ENCODE measurements at places on chromosomes 2 and 18.

- no peak for DNase-seq
Measured at GRCh38 chr2:236078297-236079255, 89.6 kb downstream of the GBX2 start.

GRCh38 chr18:59468821-59469220, 109.8 kb upstream of the LMAN1 start:
- DNase-seq = no peak

GRCh38 chr2:74425523-74425922, 4.0 kb downstream of the WDR54 start:
- no peak for DNase-seq

GRCh38 chr2:152450176-152450575, 115.2 kb downstream of the FMNL2 start:
- DNase-seq = no peak

- DNase-seq = no peak
Measured at GRCh38 chr2:157182834-157183396, 74.6 kb upstream of the GALNT5 start.

DNA sequence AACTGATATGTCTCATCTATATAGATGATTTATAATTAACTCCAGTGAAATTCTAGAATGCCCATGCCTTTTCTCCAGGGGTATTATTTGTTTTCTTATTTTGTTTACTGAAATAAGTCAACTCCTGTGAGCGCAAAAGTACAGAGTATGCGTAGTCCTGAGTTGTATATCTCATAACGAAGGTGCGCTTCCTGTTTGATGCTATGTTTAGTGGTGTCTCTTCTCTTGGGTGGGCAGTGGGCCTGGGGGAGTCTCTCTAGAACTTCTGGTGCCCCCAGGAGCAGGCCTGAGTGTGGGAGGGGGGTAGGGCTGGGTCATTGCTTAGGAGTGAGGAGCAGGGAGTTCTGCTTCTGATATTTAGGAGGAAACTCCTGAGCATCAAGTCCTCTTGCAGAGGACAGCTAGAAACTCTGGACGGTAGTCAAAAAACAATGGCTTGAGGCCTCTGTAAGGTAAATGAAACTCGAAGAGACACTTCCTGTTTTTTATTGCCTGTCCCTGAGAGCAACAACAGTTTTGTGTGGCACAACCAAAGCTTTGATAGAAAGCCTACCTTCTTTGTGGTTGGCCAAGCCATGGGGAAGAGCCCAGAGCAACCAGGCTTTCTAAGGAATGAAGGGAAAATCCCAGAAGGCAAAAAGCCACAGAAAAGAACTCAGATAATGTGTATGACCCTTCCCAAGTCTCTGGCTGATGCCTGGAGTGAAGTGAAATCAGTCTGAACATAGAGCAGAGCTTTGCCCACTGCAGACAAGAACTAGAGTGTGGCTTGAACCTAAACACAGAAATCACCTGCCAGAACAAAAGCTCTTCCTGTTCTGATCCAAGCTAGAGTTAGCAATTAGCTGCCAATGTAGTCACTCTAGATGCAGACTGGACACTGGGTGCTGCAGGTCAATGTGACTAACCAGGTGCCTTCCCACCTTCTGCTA, 8.5 kb upstream of the SP140L start:
- no peak for DNase-seq

DNA sequence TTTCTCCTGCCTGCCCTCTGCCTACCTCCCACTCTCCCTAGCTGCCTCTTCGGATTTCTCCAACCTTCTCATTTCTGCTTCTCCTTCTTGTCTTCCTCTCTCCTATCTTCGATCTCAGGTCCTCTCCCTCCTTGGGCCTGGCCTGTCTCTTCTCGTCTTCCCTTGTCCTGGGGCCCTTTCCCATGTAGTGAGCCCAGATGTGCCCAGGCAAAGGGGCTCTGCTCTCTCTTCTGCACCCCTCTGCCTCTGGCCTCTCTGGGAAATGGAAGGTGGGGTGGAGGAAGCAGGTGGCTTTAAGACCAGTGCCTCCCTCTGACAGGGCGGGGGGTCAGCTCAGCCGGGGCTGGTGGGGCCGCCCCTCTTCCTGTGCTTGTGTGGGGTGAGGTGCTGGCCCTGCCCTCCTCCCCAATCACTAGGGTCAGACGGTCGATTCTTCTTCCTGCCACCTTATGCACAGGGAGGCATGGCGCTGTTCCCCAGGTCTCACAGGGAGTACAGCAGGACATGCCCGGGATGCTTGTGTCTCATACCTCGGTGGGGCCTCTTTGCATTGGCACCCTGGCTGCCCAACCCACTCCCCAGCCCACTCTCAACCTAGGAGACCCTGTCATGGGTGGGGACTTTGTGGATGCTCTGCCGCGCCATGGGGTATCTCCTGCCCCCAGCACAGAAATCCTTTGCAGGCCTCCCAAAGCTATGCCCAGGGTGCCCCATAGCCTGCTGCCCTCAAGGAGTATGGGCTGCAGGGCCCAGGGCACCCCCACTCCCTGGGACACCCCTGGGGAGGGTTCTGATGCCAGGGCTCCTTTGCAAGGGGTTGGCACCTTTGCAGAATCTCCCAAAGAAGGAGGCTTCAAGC, 213.8 kb upstream of the HAAO start:
- DNase-seq = no peak

GRCh38 chr2:227386630-227387029, 1.1 kb downstream of the SCYGR1 start:
- no peak for DNase-seq

DNA sequence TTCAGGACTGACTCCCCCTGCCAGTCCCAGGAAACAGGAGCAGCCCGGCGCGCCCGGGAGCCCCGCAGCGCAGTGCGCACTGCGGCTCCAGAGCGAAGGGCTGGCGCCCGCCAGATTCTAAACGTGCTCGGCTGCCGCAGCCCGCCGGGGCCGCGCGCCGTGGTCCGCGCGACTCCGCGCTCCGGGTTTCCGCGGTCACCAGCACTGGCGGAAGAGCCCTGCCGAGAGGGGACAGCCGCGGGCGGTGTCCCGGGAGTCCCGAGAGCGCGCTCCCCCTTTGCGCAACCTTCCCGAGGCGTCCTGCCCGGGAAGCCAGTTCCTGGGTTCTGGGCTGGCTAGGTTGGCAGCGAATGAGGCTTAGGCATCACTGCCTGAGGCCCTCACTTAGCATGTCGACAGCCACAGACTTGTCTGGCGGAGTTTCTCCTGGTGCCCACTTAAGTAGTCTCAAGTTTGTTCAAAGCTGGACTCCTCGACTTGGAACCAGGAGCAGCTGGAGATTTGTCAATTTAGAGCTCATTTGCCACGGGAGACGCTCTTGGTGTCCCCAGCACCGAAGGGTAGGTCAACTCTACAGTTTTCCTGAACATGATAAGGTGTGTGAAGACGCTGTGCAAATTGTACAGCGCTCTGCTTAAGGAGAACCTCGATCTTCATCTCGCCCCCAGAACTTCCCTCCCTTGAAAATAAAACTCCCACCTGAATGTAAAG, 1.5 kb upstream of the VSNL1 start:
- no peak for DNase-seq

GRCh38 chr2:211062297-211062612, 505.9 kb downstream of the CPS1 start:
- no peak for DNase-seq

DNA sequence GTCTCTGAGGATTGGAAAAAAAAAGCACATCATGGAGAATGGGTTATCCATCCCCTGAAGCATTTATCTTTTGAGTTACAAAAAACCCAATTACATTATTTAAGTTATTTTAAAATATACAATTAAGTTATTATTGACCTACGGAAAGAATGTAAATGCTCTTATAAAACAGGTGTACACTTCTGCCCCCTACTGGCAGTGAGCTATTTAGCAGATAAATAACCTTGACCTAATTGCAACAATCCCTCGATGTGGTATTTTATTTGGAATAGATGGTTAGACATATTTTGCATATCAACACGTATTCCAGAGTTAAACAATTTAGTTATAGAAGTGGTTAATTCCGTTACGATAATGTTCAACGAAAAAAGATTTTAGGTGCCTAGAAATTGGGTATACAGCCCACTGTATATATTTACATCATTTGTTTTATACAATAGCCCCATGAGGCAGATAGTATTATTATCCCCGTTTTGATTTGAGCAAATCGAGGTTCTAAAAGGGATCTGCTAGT, 9.1 kb upstream of the DAW1 start:
- DNase-seq = no peak

- no peak for DNase-seq
Measured at GRCh38 chr2:173002751-173003541, 72.7 kb upstream of the MAP3K20 start.

GRCh38 chr2:240821429-240821778, 1.4 kb upstream of the KIF1A start:
- DNase-seq = no peak

- DNase-seq = no peak
Measured at GRCh38 chr2:67872481-67872880, 190.3 kb downstream of the C1D start.

DNA sequence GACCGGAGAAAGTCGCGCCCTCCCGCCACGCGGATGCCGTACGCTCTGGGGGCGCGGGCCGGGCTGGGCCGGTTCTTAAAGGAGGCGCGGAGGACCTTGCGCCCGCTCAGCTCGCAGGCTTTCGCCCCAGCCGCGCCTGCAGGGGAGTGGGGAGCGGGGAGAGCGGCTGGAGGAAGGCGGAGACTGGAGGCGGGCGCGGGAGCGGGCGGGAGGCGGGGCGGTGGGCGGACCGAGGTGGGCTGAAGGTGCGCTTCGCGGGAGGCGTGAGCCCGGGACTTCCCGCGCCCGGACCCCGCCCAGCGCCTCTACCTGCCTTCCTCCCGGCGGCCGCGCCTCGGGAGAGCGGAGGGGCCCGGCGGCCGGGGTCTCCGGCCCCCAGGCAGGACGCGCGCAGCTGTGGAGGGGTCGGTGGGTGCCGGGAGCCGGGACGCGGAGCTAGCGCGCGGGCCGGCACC, at the start of gene ADRA2B:
Gene ADRA2B, minus strand, starts transcription at position 148 of the 455 bp plus-strand sequence. CDS start 422 bp downstream, outside the sequence.
- DNase-seq = peak; percentile 63

- peak; percentile 18 for DNase-seq
Measured at GRCh38 chr2:9770308-9771100, 72.8 kb upstream of the TAF1B start.

GRCh38 chr2:231129216-231129615, 4.4 kb upstream of the HTR2B start:
- no peak for DNase-seq

GRCh38 chr2:154449951-154450658, 248.4 kb upstream of the KCNJ3 start:
- no peak for DNase-seq

- no peak for DNase-seq
Measured at GRCh38 chr2:30465171-30465545, 18.1 kb downstream of the LCLAT1 start.

DNA sequence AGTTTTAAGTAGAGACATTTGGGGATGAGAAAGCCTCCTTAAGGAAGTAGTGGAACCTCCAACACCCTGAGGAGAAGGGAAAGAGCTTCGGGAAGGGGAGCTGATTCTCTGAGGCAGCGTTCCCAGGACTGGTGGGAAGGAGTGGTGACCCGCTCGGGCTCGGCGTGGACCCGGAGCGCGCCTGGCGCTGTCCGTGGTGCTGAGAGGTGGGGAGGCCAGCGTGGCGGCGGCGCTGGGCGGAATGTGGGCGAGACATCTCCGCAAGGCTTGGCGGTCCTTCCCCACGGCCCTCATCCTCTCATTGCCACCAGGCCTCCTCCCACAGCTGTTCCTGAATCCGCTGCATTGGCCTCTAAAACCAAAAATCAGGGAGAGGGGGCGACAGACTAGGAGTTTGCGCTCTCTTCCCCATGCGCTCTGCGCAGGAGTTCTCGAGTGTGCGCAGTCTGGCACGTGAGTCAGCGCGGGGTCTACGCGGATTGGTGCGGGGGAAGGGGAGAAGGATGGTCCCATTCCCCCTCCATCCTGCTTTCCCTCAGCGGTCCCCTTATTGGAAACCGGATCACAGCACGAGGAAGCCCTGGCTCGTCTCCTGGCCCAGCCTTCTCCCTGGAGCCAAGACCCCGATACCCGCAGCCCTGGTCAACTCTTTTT, 857 bp downstream of the RESP18 start:
- no peak for DNase-seq

DNA sequence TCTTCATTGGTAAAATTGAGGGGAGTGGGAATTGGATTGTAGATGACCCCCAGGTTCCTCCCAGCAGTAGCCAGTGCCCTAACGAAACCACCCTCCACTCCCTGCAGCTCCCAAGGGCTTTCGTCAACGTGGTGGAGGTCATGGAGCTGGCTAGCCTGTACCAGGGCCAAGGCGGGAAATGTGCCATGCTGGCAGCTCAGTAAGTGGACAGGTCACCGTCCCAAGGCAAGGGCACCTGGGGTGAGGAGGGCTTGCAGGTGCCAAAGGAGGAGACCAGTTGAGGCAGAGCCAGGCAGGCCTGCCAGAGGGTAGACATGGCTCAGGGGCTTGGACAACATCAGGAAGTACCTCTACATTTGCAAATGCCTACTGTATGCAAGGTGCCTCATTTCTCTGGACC, 122.6 kb upstream of the PPP1CB start:
- DNase-seq = no peak

- no peak for DNase-seq
Measured at GRCh38 chr2:41000374-41000773, 548.5 kb upstream of the SLC8A1 start.

DNA sequence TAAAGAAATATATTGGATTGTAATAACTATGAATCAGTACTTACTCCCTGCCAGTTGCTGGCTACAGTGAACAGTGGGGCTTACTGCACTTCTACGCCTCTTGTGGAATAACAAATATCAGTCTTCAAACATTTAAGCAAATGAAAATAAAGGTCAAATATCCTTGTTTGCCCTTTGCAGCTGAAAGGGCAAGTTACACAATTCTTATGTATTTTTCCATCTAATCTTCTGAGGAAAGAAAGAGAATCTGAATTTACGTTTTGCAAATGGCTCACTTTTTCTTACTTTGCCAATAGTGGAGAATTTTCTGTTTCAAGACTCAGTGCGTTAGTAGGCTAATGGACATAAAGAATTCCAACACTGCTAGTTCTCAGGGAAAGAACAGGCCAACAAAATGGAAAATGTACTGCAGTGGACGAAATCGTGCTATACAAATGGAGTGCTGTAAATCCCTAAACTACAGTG, 157.2 kb upstream of the TMEM200C start:
- no peak for DNase-seq

GRCh38 chr2:127740665-127741288, 39.5 kb downstream of the SFT2D3 start:
- no peak for DNase-seq

DNA sequence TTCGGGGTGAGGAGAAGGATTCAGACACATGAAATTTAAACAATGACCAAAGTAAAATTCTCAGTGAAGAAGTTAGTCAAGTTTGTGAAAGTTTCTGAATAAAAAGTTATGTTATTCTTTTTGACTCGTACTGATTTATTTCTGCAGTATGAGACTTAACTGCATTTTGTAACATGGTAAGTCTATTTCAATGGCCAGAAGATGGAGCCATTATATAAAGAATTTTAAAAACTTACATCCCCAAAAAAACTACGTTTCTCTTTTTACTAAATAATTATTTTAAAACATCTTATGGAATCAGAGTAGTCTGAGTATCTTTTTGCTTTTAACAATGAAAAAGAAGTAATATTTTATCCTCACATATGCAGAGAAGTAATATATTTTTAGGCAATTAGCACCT, 51.4 kb upstream of the SCN1A start:
- DNase-seq = no peak

- DNase-seq = no peak
Measured at GRCh38 chr2:129880309-129880708, 99.2 kb upstream of the RAB6C start.

GRCh38 chr2:229489016-229489415, 217.9 kb upstream of the PID1 start:
- no peak for DNase-seq
